ENCODE measurements at places on chromosomes 16 and 17.

GRCh38 chr17:63503341-63503705 lies 19.8 kb upstream of the KCNH6 start:
- no peak for DNase-seq

DNA sequence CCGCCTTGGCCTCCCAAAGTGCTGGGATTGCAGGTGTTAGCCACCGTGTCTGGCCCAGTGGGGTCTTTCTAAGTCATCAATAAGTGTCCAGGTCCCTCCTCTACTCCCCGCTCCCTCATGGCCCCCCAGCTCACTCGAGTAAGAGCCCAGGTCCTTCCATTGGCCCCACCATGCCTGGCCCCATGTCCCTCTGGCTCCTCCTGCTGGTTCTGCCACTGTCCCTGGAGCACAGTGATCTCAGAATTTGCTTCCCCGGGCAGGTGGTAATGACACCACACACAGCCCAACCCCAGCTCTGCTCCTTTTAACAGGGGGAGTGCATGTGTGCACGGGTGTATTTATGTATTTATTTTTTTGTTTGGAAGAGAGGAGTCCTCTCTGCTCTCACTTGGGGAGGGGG lies 19.6 kb downstream of the MGAT5B start:
- DNase-seq = no peak

DNA sequence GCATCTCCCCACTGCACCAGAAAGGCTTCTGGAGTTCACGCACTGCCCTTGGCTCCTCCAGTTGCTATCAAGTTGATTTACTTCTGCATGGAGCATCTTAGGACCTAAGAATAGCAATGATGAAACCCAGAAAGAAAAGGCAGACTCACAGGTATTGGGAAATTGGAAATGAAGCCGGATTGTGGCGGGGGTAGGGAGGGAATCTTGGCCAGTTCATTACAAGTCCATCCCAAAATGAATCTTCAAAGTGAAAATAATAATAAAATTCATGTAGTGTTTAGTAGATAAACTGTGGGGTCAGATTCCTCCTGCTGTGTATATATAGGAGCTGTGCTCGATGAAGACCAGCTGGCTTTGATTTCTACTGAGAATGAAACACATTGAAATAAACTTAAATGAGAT lies 33.7 kb downstream of the TEKT3 start:
- no peak for DNase-seq

DNA sequence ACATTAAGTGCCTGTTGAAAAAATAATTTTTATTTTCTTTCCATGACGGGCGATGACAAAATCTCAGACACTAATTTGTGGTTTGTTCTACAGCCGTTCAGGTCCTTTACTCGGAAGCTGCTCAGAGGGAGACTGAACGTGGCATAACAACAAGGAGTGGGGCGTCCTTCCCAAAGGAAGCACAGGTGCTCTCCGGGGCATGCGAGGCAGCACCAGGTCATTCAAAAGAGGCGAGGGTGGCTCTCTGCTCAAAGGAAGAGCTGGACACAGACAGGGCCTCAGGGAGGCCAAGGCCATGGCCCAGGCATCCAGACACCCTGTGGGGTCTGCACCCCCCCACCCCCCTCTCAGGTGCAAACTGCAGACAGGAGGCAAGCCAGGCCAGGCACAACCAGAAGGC lies 16.2 kb downstream of the UNKL start:
- no peak for DNase-seq

DNA sequence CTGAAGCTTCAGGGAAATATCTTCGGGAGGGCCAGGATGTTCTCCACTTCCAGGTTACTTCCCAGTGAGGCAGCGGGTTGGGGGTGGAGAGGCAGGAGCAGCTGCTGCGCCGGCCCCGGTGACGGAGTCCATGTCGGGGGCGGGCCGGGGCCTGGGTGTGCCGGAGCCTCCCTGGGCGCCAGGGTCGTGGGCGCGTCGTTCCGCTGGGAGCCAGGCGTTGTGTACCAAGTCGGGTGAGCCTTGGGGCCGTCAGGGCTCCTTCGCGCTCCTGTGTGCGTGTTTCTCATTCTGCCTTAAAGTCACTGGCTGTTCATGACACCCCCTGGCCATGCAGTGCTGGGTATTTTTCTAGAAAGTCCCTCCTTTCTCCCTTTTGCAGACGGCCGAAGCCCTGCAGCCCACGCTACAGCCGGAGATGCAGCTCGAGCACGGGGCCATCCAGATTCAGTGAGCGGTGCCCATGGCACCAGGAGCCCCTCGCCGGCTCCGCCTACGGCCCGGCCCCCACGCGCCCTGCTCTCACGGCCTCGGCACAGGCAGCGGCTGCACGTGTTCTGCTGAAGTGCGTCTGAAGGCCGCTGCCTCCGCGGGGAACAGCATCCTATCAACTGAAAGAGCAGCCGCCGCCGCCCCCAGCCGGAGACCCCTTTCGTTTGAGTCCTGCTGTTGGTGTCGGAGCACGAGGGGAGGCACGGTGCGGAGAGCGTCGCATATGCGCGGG lies 125.1 kb downstream of the BANP start:
- no peak for DNase-seq

- no peak for DNase-seq
Measured at GRCh38 chr16:69859105-69859989, 91.8 kb upstream of the CLEC18A start.

DNA sequence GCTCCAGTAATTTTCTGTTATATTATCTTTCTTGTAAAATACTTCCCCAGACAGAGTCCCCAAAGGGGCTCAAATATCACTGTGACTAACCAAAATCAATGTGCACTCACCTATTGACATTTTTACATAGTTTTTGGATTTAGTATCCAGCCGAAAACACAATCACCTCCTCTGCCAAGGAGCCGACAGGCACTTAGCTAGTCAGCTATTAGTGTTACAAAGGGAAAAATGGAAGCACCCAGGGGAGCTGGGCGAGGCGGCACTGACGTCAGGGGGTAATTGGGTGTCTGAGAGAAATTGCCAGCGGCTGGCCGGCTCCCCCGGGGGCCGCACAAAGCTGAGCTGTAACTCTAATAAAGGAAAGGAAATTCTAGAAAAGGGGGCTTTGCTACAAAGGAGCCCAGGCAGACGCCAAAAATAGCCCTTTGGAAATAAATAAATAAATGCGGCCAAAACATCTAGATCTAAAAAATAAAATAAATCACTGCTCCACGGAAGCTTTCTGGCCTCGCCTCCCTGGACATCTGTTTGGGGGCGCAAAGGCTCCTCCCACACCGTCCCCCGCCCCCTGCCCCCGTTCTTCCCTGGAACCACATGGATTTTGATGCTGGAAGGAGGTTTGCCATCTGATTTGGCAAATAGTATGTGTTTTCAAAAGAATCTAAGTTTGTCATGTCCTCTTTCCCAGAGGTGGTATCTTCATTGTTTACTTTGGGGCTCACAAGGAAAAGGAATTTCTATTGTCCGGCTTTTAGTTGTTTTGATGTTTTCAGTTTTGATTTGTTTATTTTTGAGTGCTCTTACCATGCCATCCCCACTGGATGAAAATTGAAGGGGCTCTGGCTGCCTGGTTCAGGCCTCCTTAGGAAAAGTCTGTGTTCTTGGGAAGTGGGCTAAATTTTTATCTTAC lies 156.7 kb downstream of the ZNF423 start:
- peak; percentile 55 for DNase-seq

GRCh38 chr16:10387188-10387617 lies 1.3 kb downstream of the ATF7IP2 start:
- no peak for DNase-seq

DNA sequence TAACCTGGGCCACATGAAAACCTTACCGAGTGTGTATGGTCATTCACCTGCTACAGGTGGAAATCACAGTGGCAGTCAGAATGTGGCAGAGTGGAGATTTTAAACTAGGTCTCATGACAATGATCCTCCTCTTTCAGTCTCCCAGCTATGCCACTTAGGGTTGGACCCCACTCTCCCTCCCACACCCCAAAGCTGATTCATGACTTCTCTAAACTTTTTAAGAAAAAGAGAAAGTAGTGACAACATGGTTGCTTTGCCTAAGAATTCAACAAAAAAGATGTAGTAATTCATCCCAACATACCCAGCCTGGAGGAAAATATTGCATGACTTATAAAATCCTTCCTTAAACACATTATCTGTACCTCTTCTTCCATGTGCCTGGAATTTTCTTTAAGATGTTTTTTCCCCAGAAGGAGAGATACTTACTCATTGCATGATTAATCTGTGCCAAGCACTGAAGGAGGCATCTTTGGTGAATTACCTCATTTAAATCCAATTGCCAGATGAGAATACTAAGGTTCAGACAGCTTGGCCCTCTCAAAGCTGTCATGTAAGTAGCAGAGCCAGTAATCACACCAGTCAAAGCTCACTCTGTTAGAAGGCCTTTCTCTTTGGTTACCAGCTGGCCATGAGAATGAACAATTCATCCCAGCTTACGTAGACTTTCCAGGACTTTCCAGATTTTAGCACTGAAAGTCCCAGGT lies 119.9 kb downstream of the COPRS start:
- peak; percentile 54 for DNase-seq

DNA sequence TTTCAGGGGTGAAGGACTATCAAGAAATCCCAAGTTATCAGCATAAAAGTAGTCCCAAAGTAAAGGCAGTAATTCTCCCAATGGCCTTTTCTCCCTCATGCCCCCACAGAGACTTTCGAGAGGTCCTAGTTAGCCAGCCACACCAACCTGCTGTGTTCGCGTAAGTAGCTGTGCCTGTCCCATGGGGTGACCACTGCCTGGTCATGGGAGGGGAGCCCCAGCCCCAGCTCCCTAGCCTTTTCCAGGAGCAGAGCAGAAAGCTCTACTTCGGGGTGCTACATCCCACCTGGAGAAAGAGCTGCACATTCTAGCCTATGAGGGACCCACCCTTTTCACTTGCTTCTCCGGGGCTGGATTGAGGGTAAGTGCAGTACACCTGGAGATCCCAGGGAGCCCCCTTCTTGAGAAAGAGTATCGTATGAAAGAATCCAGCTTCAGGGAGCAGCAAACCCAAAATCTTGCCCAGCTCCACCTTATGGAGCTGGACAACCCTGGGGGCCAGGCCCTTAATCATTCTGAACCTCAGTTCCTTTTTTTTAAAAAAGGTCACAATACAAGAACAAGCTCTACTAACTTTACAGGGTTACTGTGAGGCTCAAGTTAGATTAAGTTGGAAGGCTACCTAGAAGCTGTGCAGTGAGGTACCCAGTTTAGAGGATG lies 8.6 kb upstream of the SOST start:
- DNase-seq = no peak

GRCh38 chr17:40100669-40101366 lies 429 bp upstream of the NR1D1 start:
- peak; percentile 98 for DNase-seq

DNA sequence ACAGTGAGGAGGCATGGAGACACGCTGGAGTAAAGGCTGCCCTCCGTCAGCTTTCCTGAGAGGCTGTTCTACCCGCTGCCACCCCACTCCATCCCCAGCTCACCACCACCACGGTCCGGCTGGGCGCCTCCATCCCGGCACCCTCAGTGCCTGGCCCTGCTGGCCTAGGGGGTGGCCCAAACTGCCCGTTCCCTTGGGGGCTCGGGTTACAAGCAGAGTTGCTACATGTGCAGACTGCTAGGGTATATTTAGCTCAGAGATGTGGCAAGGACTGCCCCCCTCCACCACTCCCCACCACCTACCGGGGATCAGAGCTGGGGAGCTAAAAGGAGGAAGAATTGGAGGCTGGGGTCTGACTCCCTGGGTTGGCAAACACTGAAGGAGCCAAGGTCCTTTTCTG lies 4.1 kb downstream of the CACNB1 start:
- DNase-seq = no peak

- DNase-seq = no peak
Measured at GRCh38 chr17:4599505-4600281, 15.4 kb downstream of the SMTNL2 start.

- no peak for DNase-seq
Measured at GRCh38 chr17:8964801-8965393, 610 bp downstream of the PIK3R5 start.

GRCh38 chr17:55690105-55690508 lies 32.6 kb downstream of the TMEM100 start:
- no peak for DNase-seq

DNA sequence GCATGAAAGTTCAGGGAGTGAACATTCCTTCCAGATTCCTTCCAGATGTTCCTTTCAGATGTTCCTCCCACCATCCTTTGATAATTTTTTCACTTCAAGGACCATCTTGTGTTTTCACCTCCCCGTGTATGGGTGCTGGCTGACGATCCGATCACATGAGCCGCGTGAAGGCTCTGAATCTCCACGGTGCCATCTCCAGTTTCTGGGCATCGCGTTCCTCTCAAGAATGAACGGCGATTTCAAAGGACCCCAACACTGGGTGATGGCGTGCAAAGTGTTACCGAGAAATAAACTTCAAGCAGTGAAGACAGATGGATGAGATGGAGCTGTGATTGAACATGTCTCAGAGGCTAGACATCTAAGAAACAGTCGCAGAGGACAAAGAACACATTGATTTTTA lies 245.3 kb downstream of the GSG1L start:
- DNase-seq = no peak

DNA sequence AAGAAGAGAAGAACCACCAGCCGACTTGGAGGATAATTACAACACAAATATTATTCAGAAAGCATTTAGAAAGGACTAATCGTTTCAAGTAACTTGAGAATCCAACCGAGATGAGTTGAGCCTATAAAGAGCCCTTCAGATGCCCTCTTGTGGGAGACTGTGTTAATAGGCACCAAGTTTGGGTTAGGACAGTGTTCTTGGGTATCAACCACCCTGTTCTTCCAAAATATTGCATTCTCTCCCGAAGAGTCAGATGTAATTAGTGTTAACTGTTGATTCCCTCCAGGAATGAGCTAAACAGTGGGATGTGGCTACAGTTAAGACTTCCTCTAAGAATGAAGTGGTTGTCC lies 87.8 kb upstream of the NOL11 start:
- DNase-seq = peak; percentile 73

GRCh38 chr16:19781226-19781625 lies 63.2 kb downstream of the IQCK start:
- DNase-seq = peak; percentile 89

DNA sequence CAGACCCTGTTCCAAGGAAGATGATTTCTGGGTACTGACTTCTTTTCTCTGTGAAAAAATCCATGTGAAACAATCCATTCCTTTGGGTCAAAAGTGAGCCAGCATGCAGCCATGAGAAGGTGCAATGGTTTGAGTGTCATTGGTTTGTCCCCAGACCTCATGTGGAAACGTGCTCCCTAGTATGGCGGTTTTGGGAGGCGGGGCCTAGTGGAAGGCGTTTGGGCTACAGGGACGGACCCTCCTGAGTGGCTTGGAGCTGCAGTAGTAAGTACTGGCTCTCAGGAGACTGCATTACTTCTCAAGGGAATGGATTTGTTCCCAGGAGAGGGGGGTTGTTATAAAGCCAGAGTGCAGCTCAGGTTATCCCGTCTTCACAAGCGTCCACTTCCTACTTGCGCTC lies 19.4 kb downstream of the ELAC2 start:
- DNase-seq = no peak

DNA sequence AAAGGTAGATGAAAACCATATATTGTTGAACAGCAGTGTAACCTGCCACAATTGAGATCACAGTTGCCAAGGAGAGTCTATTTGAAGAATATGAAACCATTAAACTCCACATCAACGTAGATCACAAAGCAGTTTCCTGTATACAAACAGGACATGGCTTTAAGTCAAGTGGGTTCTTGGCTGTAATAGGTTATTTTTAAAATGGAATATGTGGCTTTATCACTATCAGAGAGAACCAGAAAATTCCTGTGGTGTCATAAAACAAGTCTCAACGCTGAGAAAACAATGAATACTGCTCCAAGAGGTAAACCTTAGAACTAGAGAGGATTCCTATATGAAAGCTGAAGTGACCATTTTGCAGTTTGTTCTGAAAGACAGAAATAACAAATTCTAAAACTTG lies 999.7 kb downstream of the CDH11 start:
- DNase-seq = no peak
